ENCODE measurements at places on chromosomes 1 and 21.

DNA sequence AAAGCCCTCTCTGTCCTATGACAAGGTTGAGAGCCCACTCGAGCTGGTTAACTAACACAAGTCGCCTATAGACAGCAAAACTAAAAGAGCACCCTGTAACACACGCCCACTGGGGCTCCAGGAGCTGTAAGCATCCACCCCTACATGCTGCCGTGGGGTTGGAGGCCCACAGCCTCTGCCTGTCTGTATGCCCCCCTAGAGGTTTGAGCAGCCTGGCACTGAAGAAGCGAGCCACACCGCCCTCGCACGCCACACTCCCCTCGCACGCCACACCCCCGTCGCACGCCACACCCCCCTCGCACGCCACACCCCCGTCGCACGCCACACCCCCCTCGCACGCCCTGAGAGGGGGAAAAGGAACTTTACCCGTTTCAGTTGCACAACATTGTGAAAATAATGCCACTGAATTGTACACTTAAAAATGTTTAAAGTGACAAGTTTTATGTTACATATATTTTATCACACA is 13.2 kb upstream of the HMGCL start:
- DNase-seq: peak; percentile 78

GRCh38 chr21:45901061-45901690 is 80.4 kb upstream of the COL6A1 start:
- no peak for DNase-seq

DNA sequence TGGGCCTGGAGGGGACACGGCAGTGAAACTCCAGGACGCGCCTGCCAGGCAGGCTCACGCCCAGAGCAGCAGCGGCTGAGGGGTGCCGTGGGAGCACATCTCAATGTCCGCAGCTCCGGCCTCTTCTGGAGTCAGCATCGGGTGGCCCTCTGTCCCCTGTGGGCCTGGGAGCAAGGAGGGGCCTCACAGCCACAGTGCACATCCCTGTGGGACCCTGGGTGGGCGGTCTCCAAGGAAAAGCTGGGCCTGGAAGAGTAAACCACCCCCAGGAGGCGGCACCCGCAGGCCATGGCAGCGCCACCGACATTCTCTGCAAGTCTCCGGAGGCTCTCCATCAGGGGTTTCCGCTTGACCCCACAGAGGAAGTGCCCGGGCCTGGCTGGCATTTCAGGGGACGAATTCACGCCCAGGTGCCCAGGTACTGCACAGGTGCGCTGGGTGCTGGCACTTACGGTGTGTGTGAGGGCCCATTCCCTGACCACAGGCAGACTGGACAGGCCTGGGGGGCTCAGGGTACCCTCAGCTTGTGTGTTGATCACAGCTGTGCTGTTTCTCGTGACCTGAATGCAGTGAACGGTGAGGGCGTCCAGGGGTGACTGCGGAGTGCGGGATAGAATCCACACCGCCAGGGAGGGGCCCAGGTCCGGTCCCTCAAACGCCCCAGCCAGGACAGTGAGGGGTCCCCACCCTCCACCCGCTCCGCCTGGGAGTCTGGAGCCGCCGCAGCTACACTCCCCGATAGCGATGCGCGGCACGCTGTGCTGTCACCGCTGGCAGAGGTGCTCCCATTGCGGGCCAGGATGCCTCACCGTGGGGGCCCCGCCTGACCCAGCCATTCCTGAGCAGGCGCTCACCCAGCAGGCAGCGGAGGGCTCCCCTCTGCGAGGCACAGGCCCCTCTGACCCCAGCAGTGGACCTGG is 16.6 kb upstream of the RNF223 start:
- DNase-seq: peak; percentile 77

GRCh38 chr1:218823291-218823900 is 350.3 kb upstream of the LYPLAL1 start:
- no peak for DNase-seq

DNA sequence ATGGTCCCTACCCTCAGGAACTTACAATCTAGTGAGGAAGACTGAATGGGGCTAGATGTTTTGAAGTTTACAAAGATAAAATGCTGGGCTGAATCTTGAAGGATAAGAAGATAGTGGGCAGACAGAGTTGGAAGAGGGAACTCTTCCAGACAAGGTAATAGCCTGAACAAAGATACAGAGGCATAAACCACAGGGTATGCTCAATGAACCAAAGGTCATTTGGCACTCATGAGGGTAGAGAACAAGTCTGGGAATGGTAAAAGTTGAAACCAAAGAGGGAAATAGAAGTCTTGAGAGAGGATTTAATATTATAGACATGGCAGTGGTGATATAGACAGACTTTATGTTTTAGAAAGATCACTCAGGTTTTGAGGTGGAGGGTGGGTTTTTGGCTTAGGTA is 48.1 kb upstream of the ZSWIM5 start:
- no peak for DNase-seq

GRCh38 chr1:32179193-32179442 is 357 bp upstream of the TXLNA start:
- no peak for DNase-seq

DNA sequence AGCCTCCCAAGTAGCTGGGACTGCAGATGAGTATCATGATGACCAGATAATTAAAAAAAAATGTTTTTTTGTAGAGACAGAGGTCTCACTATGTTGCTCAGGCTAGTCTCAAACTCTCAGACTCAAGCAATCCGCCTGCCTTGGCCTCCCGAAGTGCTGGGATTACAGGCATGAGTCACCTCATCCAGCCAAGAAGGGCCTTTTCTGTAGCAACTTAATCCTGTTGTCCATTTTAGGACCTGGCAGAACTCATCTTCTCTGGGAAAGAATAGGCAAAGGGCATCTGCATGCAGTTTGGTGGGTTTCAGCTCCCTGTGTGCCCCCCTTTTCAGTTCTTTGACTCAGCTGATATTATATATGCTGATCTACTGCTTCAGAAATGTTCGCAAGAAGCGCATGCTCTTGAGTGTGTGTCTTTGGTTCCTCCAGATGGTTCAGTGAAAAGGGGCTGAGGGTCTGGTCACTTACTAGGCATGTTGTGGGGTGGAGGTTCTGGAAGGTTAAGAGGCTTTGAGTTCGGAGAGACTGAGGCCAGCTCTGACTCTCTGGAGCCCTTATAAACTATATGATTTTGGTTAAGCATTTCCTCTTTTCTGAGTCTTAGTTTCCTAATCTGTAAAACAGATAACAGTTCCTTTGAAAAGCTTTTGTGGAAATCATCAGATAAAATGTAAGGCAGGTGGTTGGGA is 19.4 kb upstream of the SRSF4 start:
- DNase-seq: no peak

- DNase-seq: no peak
Observed at GRCh38 chr1:53807916-53808315, 30.2 kb downstream of the NDC1 start.

DNA sequence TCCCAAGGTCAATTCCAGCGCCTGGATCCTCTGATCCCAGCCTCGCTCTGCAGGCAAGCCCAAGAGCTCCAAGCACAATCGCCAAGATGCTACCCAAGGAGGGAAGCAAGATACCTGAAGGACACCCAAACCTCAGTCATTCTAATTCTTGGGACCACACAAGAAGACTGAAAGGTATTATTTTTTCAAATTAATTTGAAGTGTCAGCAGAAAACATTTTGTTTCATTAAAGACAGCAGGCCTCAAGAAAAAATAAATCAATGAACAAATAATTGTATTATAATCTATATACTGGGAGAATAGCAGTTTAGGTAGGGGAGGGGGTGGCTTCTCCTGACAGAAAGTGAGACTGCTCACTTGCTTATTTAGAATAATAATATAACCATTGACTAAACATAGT is 347.8 kb downstream of the HHAT start:
- no peak for DNase-seq

- no peak for DNase-seq
Observed at GRCh38 chr1:181159451-181160140, 71.1 kb downstream of the IER5 start.

- no peak for DNase-seq
Observed at GRCh38 chr21:16751695-16752474, 761.0 kb upstream of the CXADR start.

DNA sequence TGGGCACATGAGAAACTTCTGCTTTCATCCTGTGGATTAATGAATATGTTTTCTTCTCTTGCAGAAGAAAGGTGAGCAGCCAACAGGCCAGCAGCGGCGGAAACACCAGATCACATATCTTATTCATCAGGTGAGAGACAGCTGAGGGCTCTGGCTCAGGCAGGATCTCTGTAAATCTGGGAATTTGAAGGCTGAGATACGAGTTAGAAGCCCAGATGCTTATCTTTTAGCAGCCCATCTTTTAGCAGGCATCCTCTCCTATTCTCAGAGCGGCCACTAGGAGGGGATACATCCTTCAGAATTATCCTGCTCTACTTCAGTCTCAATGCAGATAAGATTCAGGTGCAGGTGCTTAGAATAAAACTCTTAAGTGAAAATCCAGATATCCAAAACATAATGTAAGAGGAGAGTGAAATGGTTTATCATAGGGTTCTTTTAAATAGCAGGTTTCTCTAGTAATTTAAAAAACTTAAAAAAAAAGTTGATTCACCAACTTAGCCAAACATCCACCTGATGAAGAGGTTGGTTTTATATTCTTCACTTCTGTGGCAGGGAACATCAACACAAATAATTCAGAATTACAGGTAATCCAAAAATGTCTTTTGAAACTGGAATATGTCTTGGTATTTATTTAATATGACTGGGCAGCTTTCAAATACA is 19.3 kb downstream of the SH2D2A start:
- no peak for DNase-seq

DNA sequence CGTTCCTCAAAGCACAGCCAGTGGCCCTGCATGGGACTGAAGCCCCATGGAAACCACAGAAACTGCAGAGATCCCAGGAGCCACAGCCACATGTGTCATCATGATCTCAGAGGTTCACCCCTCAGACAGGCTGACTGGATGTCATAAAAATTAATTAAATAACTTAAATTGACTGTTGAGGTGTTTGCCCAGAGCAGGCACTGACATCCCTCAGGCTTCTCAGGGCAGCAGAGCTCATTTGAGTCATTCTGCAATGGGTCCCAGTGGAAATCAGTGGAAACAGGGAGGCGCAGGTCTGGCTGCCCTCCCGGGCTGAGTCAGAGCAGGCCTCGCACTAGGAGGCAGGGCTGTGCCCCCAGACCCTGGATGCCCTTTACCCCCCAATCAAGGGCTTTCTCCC is 135.1 kb downstream of the CDC7 start:
- DNase-seq: no peak

DNA sequence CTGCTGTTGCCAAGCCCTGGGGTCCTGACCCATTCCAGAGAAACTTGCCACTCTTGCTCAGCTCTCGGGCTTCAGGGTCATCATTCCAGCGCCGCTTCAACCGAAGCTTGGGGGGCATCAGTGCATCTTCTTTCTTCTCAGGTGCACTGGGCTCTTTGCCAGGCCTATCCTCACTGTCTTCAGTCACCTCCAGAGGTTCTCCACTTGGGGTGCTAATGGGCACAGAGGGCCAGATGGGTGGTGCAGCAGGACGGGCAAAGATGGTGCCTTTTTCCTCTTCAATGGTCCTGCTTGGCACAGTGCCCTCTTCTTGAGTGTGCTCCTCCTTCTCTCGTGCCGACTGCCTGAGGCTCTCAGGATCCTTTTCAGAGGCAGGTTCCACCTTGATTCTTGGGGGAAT is 13.3 kb downstream of the ETV3 start:
- no peak for DNase-seq

DNA sequence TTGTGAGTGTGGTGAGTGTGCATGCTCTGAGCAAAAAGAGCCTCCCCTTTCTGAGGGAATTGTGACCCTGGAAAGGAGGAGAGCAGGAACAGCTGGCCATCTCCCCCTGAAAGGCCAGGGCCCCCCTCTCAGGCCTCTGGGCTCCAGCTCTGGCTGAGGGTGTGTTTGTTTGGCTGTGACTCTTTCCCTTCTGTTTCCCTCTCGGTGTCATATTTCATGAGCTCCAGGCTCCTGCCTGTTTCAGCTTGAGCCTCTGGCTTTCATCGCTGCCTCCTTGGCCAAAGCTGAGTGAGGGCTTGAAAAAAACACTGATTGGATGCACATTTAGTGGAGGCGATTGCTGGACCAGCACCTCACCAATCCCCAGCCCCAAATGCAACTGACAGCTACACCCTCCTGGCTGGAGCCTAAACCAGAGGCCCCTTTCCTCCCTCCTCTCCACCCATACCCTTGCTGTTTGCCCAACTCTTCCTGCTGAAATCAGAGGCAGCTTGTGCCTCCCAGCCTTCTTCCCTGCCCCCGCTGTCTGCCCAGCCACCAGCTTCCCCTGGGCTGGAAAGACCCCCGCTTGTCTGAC is 64.1 kb downstream of the DDR2 start:
- peak; percentile 56 for DNase-seq

GRCh38 chr1:210369425-210369824 is 40.7 kb downstream of the HHAT start:
- DNase-seq: no peak

GRCh38 chr1:160519642-160520435 is 3.2 kb downstream of the SLAMF6 start:
- DNase-seq: no peak

GRCh38 chr1:162922201-162922600 is 61.2 kb upstream of the CCDC190 start:
- DNase-seq: no peak

- no peak for DNase-seq
Observed at GRCh38 chr1:234715252-234716014, 105.5 kb upstream of the IRF2BP2 start.

GRCh38 chr21:45989355-45990048 is 7.9 kb downstream of the COL6A1 start:
- peak; percentile 64 for DNase-seq

DNA sequence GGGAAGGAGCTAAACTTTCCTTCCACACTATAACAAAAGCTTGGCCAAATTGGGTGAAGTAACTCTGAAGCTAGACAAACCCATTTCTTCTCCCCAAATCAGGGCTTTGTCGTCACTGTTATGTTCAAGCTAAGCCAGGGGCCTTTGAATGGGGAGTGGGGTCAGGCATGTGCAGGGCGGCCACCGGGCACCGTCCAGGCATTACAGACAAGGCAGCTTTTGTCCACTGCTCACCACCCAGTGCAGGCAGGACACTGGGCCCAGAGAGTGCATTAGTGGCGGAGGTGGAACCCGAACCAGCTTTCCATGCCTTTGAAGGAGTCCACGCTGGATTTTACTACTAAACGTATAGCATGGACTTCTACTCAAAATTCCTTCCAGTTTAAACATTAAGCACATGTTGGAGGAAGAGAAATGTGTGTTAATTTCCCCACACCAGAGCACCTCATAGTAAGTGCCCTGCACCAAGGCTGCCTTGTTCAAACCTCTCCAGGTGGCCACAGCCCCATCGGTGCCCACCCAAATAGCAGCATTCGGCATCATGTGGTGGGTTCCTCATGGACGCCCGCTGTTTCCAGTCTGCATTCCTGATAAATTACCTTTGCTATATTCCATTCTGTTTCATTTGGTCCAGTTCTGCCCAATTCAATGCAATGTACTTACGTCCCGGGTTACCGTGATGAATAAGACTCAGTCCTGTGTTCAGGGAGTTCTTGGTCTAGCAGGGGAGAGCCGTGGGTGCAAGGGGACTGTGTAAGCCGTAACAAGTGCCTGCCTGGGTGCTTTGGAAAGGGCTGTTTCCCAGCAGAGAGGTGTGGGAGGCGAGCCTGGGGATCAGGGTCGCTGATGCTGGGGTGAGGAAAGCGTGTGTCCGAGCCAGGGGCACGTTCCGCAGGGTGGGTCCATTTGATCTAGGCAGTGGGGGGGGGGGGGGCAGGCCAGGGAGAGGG is 1.6 kb downstream of the UBASH3A start:
- no peak for DNase-seq

- DNase-seq: no peak
Observed at GRCh38 chr1:240776237-240776636, 164.3 kb upstream of the GREM2 start.

- no peak for DNase-seq
Observed at GRCh38 chr1:41673806-41674205, 189.3 kb upstream of the EDN2 start.

GRCh38 chr1:209808059-209808581 is 2.2 kb upstream of the IRF6 start:
- DNase-seq: no peak

GRCh38 chr1:228004856-228005462 is 1.8 kb upstream of the WNT3A start:
- DNase-seq: no peak
